Epithelial cell of proximal tubule (primary cell): ENCODE measurements at places on chromosomes 11 and 22.

DNA sequence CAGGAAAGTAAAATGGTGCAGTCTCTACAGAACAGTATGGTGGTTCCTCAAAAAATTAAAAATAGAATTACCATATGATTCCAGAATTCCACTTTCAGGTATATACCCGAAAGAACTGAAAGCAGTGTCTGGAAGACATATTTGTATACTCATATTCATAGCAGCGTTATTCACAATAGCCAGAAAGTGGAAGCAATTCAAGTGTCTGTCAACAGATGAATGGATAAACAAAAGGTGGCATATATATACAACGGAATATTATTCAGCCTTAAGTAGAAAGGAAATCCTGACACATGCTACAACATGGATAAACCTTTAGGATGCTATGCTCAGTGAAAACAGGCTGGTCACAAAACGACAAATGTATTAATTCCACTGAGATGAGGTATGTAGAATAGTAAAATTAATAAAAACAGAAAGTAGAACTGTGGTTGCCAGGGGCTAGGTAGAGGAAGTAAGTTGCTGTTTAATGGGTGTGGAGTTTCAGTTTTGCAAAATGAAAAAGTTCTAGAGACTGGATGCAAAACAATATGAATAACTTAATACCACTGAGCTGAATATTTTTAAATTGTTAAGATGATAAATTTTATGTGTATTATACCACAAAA, 14.5 kb downstream of the SAA1 start:
- no peak for DNase-seq

- DNase-seq: no peak
Observed at GRCh38 chr11:45025716-45026492, 75.2 kb upstream of the TP53I11 start.

DNA sequence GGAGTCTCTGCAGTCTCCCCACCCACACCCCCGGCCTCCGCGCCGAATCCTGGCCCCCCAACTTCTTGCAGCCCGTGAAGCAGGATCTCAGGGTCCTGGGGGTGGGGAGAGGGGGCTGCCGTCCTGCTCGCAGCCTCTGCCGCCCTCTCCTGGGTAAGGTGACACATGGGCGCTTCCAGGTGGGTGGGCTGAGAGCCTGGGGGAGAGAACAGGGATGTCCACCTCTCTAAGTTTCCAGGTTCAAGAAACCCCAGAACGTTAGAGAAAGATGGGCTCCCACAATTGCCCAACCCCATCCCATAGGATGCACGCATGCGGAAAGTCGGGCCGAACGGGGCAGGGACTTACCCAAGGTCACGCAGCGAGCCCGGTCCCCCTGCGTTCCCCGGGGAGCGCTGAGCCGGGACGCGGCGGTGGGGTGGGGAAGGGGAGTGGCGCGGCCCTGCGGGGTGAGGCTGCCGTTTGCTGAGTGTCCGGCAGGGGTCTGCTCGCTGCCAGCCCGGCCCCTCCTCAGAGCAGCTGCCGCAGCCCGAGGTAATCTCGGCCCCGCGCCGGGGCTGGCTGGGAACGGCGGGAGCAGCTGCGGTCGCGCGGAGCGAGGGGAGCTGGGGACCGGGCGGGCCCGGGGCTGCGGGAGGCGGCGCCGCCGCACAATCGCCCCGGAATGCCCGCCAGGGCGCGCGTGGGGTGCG, 705 bp upstream of the CAPN1 start:
- no peak for DNase-seq

GRCh38 chr11:116832350-116833290, 2.9 kb downstream of the APOC3 start:
- DNase-seq: no peak

- DNase-seq: no peak
Observed at GRCh38 chr22:38881464-38881871, 9.5 kb upstream of the CBX6 start.
